ENCODE measurements at places on chromosomes 2 and 18.

GRCh38 chr2:69190743-69191404 is 177.9 kb downstream of the ANTXR1 start:
- DNase-seq: peak; percentile 38

GRCh38 chr2:71884303-71885042 is 263.2 kb downstream of the CYP26B1 start:
- no peak for DNase-seq

- DNase-seq: no peak
These were observed 41.4 kb downstream of the NEMP2 start for GRCh38 chr2:190493095-190493494.

DNA sequence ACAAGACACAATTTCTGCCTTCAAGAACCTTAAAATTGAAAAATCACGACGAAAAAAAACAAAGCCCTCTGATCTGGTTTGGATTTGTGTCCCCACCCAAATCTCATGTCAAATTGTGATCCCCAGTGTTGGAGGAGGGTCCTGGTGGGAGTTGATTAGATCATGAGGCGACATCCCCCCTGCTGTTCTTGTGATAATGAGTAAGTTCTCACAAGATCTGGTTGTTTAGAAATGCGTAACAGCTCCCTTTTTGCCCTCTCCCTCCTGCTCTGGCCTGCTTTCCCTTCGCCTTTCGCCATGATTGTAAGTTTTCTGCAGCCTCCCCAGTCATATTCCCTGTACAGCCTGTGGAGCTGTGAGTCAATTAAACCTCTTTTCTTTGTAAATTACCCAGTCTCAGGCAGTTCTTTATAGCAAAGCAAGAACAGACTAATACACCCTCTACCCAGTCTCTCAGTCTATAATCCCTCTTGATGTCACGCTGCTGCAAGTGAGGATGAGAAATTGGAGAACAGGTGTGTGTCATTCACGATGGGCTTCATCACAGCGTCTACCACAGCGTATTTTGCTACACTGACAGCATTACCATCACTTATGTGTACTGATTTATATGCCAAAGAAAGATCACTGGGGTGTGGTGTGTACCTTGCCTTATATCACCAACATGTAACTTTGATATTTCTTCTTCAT is 330.7 kb downstream of the MTX2 start:
- DNase-seq: no peak

DNA sequence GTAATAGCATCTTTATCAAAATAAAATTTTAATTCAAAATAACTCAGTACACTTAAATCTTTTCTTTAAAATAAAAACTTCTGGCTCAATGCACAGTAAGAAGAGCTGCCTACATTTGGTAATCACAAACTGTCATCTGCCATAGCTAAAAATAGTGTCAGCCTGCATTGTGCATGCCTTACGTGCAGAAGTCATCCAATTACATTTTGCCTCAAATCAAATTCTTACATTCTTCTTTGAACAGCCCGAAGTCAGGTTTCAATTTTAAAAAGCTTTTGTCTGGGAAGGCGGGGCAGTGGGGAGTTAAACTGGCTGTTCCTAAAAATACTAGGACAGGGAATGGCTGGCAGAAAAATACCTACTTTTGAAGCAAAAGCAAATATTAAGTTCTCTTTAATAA is 51.1 kb downstream of the RTN4 start:
- no peak for DNase-seq

GRCh38 chr2:75709297-75709696 is 1.4 kb downstream of the GCFC2 start:
- DNase-seq: no peak

DNA sequence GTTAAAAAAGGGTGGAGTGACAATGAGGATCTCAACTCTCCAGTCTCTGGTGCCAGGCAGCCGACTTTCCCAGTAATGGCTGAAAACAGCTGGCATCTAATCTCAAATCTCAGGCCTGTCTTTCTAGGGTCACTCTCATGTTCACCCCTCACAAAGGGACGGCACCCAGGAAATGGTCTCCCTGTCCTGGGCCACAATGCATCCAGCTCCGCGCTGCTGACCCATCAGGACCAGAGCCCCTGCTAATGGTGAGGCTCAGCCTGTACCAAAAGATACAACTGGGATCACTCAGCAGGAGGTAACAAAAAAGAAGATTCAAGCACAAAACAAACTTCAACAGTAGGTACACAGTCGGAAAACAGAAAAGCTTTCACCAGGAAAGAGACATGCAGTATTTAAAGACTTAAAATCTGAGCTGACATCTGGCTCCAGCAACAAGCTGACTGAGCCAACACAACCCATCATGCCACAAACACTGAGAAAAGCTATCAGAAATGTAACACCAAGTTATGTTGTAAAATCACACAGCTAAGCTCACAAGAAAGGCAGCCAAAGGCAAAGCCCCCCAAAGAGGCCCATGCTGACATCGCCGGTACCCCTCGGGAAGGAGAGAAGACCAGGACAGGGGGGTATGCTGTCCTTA is 13.6 kb upstream of the KIDINS220 start:
- DNase-seq: no peak

DNA sequence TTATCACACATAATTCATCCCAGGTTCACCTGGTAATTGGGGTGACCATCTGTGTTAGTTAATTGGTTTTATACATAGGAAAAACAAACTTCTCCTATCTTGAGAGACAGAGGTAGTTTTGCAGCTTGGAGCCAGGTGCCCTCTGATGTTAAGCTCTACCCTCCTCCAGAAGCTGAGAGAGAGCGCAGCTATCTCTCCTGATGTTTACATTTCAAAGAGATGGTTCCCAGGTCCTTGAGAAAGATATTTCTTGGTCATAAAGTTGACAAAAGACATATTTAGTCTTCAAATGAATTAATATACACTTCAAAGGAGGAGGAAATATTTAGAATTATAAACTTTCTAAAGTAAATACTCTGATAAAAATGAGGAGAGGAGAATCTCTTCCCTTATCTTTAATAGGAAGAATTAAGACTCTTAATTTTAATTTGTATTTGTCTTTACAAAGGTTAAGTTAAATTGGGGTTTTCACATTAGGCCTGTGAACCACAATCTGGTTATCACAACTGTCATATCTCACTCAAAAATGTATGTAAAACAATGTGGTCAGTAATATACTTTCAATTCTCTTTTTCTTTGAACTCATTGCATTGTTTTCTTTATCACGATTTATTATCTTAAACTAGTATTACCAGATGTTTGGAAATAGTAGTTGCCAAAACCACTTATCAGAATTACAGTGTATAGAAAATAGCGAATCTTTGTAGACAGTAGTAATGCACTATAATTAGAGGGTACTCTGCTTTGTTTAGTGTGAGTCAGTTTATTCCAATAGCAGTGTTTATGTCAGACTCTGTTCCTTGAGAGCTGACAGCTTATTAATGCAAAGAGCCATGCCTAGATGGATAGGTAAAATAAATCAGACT is 26.8 kb downstream of the SERPINB4 start:
- no peak for DNase-seq

DNA sequence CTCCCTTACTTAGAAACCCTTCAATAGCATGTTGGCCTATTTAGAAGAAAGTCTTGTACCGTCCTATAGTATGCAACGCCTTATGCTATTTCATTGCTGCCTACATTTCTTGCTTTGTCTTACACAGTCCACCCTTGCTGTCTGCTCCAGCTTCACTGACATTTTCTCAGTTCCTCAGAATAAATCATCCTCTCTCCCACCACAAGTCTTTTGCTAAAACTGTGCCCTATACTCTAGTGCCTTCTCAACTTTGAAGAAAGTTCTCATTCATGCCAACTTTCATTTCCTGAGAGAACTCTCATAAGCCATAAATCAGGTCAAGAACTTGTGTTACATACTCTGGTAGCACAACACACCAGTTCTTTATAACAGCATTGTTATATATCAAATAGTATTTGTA is 54.3 kb upstream of the COL3A1 start:
- no peak for DNase-seq

GRCh38 chr18:26821181-26821580 is 44.3 kb downstream of the AQP4 start:
- DNase-seq: peak; percentile 1

DNA sequence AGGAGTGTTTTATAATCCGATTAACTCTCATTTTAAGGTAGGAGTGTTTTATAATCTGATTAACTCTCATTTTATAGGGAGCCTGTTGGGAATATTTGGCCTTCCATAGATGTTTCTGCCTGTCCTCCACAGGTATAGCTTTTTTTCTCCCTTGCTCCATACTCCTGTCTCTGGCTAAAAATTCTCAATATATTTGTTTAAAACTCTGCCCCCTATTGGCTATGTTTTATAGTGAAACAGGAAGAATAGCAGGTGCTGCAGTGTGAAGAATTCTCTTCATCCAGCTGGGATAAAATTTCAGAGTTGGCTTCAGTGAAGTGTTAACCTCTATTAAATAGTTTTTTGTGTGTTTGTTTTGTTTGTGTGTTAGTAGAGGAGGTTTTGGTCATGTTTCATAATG is 1046.0 kb upstream of the TMEFF2 start:
- peak; percentile 2 for DNase-seq

DNA sequence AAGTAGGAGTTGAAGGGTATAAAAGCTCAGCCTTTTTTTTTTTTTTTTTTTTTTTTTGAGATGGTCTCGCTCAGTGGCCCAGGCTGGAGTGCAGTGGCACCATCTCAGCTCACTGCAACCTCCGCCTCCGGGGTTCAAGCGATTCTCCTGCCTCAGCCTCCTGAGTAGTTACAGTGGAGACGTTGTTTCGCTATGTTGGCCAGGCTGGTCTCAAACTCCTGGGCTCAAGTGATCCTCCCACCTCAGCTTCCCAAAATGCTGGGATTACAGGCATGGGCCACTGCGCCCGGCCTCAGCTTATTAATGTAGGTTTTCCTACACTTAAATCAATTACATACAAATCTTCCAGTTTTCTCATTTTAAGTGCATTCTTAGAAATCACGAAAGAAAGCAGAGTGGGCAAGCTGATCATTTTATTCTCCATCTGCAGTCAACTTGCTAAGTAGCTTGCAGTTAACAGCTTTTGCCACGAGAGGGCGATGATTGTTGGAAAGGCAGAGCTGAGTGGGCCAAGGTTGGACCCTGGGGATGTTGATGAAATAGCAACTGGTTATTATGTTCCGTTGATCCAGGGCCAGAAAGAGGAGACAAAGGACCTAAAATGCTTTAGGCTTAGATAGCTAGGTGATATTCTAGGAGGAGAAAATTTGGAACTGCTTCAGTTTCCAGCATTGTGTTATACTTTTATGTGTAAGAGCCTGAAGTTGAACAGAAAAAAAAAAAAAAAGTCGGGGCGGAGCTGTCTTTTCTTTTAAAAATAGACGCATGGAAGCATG is 234.4 kb upstream of the EPAS1 start:
- peak; percentile 67 for DNase-seq

GRCh38 chr2:135620198-135620597 is 88.9 kb downstream of the R3HDM1 start:
- DNase-seq: no peak

DNA sequence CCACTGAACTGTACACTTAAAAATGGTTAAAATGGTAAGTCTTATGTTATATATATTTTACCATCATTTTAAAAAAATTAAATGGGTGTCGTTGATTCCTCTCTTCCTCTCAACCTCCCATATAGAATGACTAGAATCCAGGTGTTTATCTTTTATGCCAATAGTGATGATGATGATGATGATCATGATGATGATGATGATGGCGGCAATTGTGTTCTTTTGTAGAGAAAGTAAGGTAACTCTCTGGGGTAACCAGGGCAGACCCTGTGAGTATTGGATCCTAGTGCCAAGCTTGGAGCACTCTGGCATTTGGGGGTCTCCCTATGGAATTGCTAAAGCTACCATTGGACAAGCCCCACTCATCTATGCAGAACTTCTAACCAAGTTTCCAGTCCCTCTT is 113.6 kb downstream of the GLI2 start:
- DNase-seq: no peak

DNA sequence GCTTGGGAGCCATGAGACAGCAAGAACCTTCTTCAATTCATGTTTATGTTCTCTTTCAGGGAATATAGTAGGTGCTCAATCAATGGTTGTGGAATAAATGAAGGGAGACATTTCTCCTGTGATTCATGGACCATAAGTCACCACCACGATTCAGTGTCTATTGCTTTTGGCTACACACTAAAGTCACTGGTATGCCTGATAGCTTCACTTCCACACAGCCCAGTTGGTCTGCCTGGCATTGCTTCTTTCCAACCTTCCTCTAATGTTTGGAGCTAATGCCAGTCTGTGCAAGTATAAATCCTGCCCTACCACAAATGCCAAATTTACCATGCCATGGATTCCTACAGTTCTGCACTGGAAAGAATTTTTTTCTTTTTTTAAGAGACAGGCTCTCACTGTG is 1.3 kb upstream of the CXCR1 start:
- DNase-seq: no peak

DNA sequence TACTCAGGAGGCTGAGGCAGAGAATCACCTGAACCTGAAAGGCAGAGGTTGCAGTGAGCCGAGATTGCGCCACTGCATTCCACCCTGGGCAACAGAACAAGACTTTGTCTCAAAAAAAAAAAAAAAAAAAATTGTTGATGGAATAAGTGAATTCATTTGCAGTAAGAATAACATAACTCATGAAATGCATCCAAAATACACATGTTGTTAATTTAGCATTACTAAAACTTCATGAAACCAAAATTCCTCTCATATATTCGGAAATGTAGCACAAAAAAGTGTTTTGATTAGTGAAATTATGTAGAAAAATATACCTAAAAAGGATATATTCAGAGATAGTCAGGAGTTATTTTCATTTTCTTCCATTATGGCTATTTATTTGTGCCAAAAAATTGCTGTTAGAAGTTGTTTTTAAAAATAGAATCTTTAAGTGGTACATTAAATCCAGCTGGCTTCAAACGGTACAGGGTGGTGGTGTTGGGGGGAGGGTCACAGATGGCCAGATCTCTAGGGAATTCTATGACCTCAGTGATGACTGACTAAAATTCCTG is 78.2 kb upstream of the UGP2 start:
- DNase-seq: no peak

DNA sequence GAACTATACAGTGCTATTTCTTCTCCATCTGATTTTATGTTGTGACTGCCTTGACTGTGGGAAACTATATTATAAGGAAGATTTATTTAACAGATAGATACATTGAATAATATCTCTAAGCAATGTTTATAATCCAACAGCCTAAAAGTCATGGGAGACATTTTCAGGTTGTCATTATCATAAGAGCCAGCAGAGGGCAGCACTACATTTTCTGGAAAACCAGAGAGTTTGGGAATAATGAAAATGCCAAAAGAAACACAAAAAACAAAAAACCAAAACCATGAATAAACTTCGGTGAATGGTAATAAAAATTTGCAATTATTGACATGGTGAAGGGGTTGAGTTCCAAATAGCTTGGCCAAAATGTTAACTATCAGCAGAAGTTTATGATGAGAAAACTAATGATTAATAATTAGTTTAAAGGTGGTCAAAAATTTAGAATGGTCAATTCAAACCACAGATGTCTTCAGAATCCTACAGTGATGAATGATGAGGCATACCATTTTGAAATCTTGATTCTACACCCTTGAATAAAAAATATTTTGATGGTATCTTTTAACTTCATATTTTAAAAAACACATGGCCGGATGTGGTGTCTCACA is 4.7 kb downstream of the EEF1B2 start:
- DNase-seq: peak; percentile 46

GRCh38 chr2:43030551-43031307 is 195.7 kb downstream of the ZFP36L2 start:
- DNase-seq: no peak

- DNase-seq: no peak
These were observed 160.3 kb upstream of the TCF4 start for GRCh38 chr18:55748227-55748738.
